Progenitor cell of endocrine pancreas (in vitro differentiated cells): ENCODE measurements at places on chromosomes 3 and 15.

DNA sequence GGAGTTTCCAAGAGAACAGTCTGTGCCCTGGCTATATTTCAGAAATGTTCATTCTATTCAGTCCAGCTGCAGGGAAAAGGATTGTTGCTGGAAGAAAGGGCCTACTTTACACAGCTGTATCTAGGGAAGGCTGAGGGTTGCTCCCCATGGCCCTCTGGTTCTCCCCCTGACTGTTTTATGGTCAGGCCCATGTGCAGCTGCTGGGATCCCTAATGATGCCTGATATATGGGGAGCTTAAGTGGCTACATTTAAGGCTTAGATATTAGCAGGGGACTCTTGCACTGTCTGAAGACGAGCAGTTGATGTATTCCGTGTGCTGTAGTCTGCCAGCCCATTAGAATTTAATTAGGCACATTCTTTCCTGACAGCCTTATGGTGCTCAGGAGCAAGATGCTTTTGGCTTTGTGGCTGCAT, 72.0 kb downstream of the FAM43A start:
- DNase-seq: no peak

DNA sequence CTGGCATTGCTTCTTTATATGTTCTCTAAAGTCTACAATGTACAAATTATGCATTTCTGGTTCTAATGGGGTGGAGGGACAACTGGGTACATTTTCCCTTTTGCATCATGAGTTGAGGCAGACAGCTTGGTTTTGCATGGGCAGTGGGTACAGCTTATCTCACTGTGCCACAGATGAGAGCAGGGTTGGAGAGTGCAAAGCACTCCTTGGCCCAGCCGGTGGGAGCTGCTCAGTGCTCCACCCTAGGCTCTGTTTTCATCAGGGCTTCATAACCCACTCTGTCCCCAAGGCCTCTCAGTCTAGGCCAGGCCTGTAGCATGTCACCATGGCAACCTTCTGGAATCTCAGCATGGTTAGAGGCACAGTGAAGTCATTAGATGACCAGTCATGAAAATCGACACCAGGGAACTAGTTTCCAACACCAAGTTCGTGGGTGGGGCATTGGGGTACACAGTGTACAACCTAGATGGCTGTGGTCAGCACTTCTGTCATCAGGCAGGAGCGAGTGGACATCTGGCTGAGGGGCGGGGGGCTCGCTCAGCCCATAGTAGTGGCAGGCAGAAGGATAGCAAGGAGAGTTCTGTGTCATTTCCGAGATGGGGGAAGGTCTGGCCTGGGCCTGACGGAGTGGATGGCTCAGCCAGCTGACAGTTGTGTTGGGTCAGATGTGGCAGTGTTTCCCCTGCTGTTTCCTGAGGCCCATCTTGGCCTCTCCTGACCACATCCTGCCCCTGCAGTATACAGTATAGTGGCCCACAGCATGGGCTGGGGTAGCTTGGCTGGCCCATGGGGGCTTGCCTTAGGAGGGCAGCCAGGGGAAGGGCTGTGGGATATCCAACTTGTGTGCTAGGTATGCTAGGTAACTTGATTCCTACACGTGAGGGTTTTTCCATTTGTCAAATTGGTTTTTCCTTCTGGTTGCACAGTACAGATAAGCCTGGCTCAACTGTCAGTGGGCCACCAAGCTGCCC, 75.7 kb upstream of the PRR23C start:
- DNase-seq: no peak

- no peak for DNase-seq
Observed at GRCh38 chr3:183288117-183288516, 35.1 kb downstream of the B3GNT5 start.

DNA sequence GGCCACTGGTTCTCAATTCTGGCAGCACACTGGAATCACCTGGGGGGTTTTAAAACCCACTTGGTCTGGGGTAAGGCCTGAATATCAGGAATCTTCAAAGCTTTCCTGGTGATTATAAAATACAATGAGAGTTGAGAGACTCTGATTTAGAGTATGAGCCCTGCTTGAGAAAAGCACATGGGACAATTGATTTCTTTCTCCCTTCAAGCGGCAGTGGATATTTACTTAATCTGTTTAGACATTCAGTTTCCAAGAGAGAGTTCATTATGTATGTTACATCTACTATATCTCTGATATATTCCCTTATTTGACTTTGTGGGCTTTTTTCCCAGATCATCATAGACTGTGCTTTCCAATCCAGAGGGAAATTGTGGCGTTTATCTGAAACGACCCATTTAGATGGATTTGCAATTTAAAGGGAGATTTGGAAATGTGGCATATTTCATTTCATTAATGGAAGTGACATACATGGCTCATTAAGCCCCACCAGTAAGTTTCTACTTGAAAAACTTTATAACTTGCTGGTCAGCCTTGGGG, 171.2 kb upstream of the PFN2 start:
- no peak for DNase-seq

DNA sequence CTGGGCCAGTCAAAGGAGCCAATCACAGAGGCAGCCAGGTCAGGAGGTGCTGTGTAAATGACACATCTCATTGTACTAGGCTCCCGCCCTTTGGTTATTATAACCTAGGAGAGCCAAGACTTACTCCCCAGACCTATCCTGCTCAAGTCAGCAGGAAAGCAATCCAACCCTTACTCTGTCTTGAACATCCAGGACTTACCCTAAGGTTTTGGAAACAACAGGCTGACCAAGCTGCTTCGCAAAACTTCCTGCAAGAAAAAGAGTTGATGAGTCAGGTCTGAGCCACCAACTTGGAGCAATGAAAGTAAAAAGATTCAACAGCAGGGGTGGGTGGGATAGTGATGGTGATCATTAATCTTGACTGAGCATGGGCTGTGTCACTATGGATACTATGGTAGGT, 144.4 kb downstream of the MYLK start:
- DNase-seq: no peak

GRCh38 chr3:100891033-100891432, 102.2 kb downstream of the ABI3BP start:
- no peak for DNase-seq

DNA sequence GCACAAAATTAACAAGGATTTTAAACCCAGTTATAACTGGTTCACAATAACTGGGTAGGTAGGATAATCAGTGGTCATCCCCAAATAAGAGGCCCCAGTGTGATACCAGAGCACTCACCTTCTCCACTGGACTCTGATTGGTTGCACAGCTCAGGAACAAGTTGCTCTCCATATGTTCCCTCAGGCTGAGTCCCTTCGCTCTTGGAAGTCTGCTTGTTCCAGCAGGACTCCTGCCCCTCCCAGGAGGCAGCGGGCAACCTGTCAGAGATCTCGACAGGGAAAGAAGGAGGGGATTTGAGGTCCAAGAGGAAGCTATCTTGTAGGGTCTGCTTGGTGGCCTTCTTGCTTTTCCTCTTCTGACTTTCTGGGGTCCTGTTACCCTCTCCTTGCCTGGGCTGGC, 51.6 kb upstream of the HEG1 start:
- no peak for DNase-seq

- no peak for DNase-seq
Observed at GRCh38 chr3:13951184-13951583, 71.3 kb upstream of the WNT7A start.

DNA sequence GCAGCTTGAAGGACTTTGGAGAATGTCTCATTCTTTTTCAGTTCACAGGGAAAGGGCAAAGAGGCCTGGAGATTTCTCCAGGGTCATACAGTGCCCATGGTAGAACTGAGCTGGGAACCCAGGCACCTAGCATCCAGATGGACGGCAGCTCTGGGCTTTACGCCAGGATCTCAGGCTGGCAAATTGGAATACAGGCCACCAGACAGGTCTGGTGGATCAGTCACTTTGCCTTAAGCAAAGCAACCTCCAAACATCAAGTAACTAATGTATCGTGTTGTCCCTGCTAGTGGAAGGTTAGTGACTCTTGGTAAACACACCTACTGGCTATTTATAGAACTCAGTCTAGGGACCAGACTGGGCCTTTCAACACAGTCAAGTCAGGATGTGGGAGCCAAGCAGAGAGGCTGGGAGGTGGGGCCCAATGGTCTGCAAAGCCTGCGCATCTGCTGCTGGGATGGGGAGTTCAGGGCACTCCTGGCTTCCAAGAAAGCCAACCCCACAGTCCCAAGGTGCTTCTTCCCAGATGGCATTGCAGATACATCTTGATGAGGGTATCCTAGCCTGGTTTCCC, 30.2 kb downstream of the RPLP1 start:
- no peak for DNase-seq
